ENCODE measurements at places on chromosomes 12 and 14. TPM values are rescaled to one million over a fixed set of nuclear protein-coding genes. Genes with fewer than 3 reads are reported as not detected.
A peak's percentile ranks its signal among the peaks of the same experiment; 100 is the strongest.

GRCh38 chr14:92549105-92549858, 35.7 kb downstream of the RIN3 start:
- no peak for DNase-seq

The TBC1D30 gene
- total RNA-seq = 0.94 TPM

The ACYP1 gene
- 21.4 TPM for total RNA-seq

The RPGRIP1 gene
- total RNA-seq = 0.29 TPM

GRCh38 chr14:79562185-79562584, 649.1 kb downstream of the DIO2 start:
- DNase-seq = no peak

DNA sequence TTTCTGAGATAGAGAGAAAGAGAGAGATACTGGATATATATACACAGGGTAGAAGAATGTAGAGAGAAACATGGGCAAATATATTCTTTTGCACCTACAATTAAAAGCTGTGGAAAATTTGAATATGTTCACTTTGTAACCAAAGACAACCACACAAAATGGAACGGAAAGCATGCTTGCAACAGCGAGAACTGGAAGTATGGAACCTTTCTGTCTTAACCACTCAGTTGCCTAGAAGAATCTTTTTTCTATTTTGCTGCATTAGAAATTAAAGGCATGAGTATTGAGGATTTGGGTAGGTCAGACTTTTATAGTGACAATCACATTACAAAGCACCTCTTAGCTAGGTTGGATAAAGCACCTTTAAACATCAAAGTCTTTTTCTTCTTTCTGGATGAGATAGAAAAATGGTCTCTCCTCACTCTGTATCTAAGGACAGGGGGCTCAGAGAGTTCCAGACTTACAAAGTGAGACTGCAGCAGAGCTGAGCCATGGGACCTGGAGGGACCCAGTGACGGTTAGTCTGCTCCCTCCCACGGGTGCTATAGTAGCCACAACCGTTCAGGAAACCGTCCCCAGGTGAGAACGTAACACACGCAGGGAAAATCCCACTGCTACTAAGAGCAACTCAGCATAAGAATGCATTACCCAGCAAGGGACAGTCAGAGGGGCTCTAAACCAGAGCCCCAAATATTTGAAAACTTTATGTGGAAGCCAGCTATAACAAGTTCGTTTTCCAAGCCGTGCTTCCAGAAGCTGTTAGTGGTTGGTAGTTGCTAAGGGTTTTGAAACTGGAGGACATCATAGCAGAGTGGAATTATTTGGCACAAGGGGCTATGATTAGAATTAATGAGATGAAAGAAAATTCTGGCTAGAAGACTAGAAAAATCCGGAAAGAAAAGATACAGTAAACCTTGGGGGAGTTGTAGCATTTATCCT, 97.1 kb downstream of the DAD1 start:
- no peak for DNase-seq

The ZNF605 gene
- 12.8 TPM for total RNA-seq

DNA sequence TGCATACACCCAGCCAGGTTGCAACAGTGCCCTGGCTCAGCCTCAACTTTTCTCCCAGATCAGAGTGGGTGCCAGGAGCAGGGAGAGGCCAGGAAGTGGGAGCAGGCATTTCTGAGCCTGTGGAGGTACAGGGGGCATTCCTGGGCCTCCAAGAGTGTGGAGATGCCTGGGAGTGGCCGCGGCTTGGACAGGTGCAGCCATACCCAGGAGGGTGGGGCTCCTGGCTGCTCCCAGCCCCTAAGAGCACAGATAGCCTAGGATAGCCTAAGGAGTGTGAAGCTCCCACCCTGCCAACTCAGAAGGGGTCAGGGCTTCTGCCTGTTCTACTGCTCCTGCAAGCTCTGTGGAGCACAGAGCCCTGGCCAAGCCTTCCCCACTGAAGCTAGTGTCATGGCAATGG, 543.4 kb downstream of the RPL10L start:
- no peak for DNase-seq

DNA sequence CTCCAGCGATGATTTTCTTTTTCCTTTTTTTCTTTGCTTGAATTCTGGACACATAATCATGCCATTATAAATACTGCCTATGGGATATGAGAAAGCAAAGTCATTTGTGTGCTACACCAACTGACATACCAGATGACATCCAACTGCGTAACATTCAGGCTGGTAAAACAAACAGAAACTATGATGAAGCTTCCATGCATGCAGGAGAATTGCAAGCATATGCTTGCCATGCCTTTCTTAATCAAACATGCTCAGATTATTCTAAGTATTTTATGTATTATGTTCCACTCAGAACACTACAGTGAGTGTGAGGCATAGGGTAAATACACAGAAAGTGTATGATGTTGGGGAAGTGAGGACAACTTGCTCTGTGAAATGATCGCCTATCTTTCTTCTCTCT, 97.4 kb downstream of the C12orf50 start:
- DNase-seq = no peak

The TMEM117 gene
- total RNA-seq = 1.4 TPM

- DNase-seq = no peak
These were observed 231.1 kb downstream of the CCDC91 start for GRCh38 chr12:28421374-28421773.

DNA sequence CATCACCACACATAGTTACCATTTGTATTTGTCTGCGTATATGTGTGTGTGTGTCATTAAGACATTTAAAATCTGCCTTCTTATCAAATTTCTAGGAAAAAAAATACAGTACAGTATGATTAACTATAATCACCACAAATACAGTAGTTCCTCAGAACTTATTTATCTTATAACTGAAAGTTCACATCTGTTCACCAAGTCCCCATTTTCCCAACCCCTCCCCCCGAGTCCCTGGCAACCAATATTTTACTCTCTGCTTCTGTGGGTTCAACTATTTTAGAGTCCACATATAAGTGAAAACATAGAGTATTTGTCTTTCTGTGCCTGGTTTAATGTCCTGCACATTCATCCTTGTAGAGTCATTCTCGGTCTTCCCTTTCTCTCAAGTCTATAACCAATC, 12.3 kb downstream of the CAPS2 start:
- DNase-seq = no peak

DNA sequence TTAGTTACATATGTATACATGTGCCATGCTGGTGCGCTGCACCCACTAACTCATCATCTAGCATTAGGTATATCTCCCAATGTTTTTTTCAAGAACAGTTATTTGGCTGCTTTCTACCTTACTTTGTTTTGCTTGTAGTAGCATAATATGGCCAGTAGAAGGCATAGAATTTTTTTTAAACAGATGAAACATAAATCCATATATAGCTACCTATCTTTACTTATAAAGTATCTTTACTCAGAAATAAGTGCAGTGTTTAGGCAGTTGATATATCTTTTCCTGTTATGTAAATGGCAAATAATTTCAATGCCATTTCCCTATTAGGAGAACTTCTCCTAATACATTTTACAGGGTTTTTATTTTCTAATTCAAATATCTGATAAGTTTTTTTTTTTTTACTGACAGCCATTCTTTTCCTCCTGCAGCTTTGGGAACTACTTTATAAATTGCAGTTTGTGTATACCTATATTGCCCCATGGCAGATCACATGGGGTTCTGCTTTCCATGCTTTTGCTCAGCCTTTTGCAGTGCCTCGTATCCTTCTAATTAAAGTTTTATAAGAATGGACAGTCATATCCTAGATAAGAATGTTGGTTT, 143.1 kb downstream of the PCNX1 start:
- no peak for DNase-seq

The NKX2-1 gene
- 0.62 TPM for total RNA-seq

The TAS2R9 gene
- not detected for total RNA-seq

- DNase-seq = no peak
These were observed 67.5 kb upstream of the DAAM1 start for GRCh38 chr14:59120921-59121320.

The FSCB gene
- not detected for total RNA-seq

DNA sequence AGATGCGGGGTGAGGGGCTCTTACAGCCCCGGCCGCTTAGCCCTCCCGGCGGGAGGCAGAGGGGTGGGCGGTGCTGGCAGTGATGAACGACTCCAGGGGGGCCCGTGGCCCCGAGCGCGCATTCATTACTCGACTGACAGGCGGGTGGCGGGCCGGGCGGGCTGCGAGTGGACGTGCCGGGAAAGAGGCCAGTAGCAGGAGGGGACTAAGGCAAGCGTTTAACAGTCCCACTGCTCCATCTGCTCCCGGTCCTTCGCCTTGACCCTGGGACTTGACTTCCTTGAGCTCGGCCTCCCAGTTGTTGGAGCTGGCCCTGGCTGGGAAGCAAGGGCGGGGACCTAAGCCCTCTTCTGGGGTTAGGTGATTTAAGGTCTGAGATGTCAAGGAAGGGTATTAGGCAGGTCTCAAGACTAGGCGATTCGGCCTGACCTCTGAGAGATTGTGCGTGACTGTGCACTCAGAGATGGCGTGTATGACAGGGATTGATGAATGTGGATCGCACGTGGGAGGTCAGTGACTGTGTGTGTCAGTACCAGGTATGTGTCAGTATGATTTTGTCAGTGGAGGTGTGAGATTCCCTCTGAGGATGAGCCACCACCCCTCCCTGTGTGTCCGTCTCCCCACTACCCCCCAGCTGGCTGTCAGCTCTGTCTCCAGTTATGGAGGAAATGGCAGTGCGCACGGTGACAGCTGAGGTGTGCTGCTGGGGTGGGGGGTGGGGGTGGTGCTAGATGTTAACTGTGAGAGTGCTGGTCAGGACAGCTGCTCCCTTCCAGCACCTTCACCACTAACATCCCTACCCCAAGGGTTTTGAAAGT, 3.6 kb upstream of the DNAJC22 start:
- DNase-seq = no peak

- no peak for DNase-seq
These were observed 8.3 kb downstream of the ADGRD1 start for GRCh38 chr12:130961921-130962451.

DNA sequence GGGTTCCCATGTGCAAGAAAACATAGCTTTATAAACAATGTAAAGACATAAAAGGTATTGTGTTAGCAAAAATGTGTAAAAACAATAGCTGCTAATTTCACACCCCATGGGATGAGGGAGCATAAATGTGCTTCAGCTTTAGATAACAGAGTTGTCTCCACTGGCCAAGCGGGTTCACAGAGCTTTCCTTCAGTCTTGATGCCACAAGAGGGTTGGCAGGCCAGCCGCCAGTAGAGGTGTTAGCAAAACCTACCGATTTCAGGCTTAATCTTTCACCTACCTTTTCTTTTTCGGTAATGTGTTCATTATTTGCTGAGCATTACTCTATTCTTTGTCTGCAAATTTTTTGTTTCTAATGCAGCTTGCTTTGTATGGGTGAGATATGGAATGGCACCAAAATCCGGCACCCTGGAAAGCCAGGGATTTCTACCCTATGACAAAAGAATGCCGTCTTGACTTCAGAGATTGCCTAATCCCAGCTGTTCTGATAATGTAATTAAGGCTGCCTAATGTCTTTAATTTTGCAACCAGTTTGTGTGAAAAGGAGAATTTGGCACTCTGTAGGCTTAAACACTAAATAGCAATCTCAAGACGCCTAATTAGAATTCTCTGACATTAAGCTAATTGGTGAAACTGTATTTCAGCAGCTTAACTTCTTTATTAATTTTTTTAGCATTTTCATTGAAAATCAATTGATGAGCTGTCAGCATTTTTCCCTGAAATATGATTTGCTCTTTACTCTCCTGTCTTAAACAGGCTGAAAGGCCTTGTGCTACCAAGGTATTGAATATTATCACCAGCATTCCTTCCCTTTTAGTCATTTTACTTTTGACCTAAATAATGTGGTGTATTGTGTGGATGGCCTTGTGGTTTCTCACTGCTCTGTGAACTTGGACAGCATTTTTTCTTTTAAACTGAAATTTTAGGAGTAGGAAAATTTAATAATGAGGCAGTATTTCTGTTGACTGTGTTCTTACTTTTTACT, 60.7 kb downstream of the POLR3B start:
- DNase-seq = peak; percentile 60

The BIN2 gene
- total RNA-seq = not detected

- DNase-seq = no peak
These were observed 194.0 kb downstream of the DPF3 start for GRCh38 chr14:72699852-72700257.
